ENCODE measurements at places on chromosomes 4 and X.
A peak's percentile ranks its signal among the peaks of the same experiment; 100 is the strongest.

GRCh38 chr4:158192439-158193158 lies 17.7 kb upstream of the TMEM144 start:
- no peak for DNase-seq

DNA sequence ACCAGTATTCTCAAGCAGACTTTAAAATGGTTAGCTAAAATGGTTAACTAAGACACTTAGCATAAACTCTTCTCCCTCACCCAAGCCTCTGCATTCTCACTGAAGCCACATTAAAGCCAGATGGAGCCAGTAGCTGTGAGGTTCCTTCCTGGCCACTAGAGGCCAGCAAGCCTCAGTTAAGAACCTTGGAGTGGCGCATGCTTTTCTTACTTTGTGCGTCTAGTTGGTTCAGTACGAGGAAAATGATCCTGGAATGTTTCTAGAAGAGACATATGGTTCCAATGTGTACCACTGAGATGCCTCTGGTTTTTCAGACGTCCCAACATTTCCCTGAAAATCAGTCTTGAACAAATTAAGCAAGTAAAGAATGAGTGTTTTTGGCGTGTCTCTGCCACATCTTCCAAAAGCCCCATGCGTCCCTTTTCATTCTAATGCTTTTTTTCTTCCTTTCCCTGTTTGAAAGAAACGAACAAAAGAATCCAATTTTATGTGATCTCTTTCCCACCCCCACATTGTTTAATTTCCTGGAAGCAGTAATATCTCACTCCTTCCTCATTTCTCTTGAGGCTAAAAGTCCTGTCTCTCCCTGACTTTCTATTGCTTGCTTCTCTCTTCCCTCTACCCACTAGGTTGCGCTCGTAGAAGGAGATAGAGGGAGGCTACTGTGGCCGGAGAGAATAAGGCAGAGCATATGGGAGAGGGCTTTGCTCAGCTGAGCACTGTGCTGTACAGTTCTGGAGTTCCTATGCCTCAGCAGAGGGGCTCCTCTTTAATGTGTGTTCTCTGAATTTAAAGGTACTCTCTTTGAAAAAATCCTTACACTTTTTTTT lies 82.9 kb upstream of the TAB3 start:
- DNase-seq, result no peak

- DNase-seq, result no peak
Observed at GRCh38 chr4:173091362-173091761, 77.2 kb upstream of the GALNT7 start.

GRCh38 chr4:22483551-22483981 lies 32.3 kb downstream of the ADGRA3 start:
- peak; percentile 51 for DNase-seq

GRCh38 chr4:40595981-40596380 lies 33.7 kb downstream of the RBM47 start:
- no peak for DNase-seq

GRCh38 chrX:74536152-74536831 lies 78.1 kb downstream of the RLIM start:
- peak; percentile 48 for DNase-seq

DNA sequence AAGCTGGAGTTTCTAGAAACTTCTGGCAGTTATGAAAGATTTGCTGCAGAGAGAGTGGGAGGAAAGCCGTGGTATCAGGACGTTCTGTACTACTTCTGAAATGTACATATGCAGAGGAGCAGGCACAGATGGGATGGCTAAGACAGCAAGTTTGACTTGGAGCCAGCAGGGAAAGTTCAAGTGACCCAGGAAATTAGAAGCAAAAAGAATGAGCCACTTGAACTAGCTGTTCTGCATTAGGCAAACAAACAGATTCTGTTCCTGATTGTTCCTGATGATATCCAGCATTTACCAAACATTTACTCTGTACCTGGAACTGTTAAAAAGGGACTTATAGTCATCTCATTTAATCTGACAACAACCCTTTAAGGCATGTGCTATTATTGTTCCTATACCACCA lies 41.4 kb upstream of the CXCL13 start:
- no peak for DNase-seq

- no peak for DNase-seq
Observed at GRCh38 chrX:23861215-23861896, 46.4 kb downstream of the APOO start.

DNA sequence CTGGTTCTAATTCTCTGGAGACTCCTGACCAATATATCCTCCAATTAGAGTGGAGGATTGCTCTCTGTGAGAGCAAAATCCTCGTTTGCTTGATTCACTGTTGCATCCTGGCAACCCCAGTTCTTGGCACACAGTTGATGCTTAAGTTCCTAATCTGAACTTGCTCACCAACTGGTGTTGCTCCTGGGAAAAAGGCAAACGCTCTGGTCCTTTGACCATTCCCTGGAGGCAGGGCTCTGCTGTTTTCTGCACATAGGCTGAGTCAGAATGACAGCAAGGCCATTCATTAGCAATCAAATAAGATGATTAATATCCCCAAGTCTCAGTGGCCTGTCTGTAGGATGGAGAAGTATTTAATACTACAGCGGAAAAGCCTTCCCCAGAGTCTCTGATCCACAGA lies 172.7 kb upstream of the TBC1D9 start:
- DNase-seq, result no peak

DNA sequence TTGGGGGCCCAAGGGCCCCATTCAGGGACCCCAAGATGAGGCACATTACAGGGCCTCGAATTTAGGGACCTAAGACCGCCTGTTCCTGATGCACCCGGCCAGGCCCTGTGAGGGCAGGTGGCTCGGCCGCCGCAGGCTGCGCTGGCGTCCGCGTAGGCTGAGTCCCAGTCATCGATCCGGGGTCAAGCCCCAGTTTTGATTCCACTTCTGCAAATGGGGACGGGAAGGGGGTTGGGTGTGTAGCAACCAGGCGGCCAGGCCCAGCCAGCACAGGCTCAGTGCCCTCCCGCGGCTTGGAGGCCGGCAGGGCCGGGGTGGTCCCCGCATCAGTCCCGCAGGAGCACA lies 327 bp downstream of the PNPLA4 start:
- peak; percentile 69 for DNase-seq

- no peak for DNase-seq
Observed at GRCh38 chr4:177349191-177349590, 39.5 kb downstream of the NEIL3 start.

GRCh38 chrX:155028129-155028528 lies 1.5 kb downstream of the FUNDC2 start:
- DNase-seq, result no peak

GRCh38 chr4:103171006-103171405 lies 27.1 kb downstream of the CENPE start:
- DNase-seq, result no peak

DNA sequence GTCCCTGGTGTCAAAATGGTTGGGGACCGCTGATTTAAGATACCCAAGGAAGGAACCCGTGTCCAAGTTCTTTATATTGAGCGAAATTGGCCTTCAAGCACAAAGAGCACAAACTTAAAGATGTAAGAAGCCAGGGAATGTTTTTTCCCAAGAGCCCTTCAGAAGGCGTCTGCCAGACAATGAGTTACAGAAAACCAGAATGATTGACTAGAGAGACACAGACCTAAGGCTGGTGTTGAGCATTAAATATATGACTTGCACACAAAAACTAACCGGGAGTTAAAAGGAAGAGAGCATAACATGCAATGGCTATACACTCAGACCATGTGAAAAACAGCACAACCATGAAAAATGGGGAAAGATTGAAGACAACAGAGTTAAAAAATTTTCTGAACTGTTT lies 157.5 kb upstream of the FAM9B start:
- no peak for DNase-seq

GRCh38 chr4:3634281-3634857 lies 102.1 kb upstream of the LRPAP1 start:
- no peak for DNase-seq

DNA sequence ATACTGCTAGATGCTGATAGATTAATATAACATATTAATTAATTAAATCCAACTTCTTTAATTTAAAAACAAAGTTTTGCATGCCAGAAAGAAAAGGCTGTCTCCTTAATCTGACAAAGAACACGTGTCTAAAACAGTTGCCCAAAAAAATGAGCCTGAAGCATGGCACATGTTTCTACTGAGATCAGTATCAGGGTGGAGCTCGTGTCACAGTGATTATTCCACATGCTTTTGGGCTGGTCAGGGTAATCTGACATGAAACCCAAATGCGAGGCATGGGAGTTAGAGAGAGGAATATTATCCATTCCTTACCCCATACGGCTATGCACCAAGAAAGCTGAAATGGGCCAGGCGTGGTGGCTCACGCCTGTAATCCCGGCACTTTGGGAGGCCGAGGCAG lies 79.4 kb upstream of the ADRA2C start:
- DNase-seq, result no peak

- DNase-seq, result no peak
Observed at GRCh38 chrX:113759422-113759821, 824.5 kb upstream of the HTR2C start.

GRCh38 chr4:142043509-142043908 lies 407.1 kb downstream of the IL15 start:
- DNase-seq, result no peak

DNA sequence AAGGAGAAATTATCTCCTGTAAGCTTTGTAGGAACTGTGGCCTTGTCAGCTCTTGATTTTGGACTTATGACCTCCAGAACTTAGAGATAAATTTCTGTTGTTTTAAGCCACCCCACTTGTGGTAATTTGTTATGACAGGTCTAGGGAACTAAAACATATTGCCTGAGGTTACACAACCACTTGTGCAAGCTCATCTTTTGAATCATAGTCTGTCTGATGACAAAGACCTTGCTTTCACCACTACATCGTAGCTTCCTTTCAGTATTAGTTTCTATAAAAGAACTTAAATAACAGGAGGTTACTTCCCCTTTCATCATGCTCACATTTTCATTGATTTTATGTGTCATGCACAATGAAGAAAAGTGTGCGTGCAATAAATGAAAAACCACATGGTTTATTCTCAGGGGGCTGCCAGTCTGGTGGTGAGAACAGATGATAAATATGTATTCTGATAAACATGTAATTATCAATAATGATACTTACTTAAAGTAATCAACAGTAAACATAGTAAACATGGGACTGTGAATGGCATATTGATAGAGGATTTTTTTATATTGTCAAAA lies 690.0 kb upstream of the HS3ST1 start:
- DNase-seq, result peak; percentile 98

GRCh38 chrX:3550160-3550751 lies 163.2 kb downstream of the PRKX start:
- peak; percentile 27 for DNase-seq

DNA sequence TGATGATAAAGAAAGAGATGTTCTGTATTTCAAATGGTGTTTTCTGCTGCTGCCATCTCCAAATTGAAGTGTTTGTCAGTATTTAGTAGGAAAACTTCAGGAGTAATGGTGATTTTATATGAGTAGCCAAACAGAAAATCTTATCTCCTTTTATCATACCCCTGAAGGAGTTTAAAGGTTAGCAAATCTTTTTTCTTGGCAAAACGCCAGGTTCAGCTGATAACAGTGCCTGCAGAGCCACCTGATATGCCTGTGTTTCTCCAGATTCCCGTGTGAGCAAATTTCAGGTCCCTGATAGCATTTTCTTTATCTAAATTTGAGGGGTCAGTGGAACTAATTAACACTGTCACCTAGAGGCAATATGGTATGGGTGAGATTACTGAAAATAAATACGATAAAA lies 65.8 kb upstream of the ETNPPL start:
- no peak for DNase-seq

GRCh38 chr4:154982187-154983047 lies 201.3 kb downstream of the RBM46 start:
- DNase-seq, result no peak

DNA sequence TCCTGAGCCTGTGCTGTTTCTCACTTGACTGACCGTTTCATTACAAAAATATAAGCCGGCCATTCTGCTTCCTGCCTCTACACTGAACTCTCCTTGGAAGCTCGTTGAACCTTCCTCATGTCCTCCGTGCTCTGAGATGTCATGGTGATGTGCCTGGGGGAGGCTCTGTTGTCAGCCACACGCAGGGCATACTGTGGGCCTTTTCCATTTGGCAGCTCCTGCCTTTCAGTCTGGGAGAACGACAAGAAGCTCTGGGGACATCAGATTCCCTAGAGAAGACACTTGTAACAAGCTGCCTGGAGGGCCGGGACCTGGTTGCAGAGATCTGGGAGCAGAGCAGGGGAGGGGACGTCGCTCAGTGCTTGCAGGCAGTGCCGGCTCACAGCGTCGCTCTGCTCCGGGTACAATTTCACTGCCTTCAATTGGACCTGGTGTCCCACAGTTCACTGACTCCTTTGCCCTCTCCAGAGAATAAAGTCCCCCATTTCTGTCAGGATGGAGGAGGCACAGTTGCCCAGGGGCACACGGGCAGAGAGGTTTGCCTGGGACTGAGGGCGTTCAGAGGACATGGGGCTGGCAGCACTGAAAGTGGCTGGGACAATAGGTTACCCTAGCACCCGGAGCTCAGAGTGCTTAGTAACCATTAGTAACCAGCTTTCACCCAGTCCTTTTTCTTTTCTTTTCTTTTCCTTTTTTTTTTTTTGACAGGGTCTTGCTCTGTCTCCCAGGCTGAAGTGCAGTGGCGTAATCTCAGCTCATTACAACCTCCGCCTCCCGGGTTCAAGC lies 19.1 kb upstream of the MECP2 start:
- DNase-seq, result no peak

GRCh38 chrX:8845060-8845459 lies 43.9 kb upstream of the FAM9A start:
- DNase-seq, result no peak

GRCh38 chr4:12889054-12889453 lies 595.1 kb downstream of the RAB28 start:
- no peak for DNase-seq

GRCh38 chrX:51614353-51615012 lies 4.2 kb downstream of the CENPVL3 start:
- DNase-seq, result peak; percentile 4

- no peak for DNase-seq
Observed at GRCh38 chrX:40748977-40749376, 13.6 kb upstream of the MED14 start.

DNA sequence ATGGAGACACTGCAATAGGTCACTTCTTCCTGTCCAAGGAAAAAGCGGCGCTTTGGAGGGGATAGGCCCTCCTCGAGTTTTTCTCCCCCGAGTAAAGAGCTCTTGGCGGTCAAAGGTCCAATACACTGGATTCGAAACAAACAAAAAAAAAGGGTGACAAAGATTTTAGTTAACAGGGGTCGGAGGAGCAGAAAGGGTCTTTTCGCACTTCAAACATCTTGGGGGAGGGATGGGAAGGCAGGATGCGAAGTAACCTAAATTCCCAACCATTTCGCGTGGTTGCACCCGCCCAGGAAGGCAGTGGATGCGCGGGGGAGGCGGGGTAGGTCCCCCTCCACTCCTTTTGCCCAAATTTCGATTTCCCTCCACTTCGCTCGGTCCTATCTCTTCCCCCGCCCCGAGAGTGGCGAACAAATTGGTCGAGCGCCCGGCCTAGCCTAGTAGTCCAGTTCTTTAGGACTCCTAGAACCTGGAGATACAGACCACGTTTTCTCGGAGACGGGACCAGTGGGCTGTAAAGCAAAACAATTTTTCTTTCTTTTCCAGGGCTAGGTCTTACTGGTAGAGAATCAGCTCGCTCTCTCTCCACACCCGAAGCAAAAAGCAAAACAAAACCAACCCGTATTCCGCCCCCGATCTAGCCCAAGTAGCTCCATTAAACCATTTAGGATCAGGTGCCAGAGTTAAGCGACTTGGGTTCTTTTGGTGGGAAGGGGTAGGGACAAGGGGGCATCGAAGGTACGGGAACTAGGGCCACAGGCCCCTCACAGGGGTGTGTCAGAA lies 2.0 kb upstream of the STAG2 start:
- DNase-seq, result peak; percentile 5

Data from CD14-positive monocyte (primary cell).